ENCODE measurements at places on chromosomes 6 and 20.

DNA sequence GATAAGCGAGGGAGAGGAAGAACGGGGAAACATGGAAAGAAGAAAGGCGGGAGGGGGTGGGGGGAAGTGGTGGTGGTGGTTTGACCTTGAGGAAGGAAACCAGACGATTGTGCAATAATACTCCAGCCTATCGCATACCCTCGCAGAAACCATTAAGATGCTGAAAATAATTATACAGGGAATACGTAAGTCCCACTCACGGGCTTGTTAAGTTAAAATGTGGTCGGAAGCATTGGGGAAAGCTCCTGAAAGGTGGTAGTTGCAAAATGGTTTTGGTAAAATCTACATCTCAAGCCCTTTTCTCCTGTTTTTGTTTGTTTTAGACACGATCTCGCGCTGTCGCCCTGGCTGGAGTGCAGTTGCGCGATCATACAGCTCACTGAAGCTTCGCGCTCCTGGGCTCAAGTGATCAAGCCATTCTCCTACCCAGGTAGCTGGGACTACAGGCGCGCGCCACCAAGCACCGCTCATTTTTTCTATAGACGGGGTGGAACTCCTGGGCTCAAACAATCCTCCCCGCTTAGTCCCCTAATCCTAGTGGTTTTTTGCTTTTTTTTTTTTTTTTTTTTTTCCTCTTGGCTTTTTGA is 128.9 kb upstream of the ZNF184 start:
- DNase-seq, result no peak

DNA sequence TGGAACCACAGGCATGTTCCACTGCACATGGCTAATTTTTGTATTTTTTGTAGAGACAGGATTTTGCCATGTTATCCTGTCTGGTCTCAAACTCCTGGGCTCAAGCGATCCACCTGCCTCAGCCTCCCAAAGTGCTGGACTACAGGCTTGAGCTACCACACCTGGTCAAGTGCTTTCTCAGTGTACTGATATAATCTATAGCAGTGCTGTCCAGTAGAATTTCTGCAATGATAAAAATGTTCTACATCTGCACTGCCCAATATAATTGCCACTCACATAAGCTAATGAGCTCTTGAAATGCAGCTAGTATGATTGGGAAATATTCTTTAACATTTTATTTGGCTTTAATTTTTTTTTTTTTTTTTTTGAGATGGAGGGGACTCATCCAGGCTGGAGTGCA is 64.2 kb downstream of the C6orf52 start:
- no peak for DNase-seq

GRCh38 chr6:139883776-139884175 is 509.3 kb upstream of the CITED2 start:
- no peak for DNase-seq

- DNase-seq, result no peak
Observed at GRCh38 chr6:125714441-125715090, 34.9 kb upstream of the HEY2 start.

DNA sequence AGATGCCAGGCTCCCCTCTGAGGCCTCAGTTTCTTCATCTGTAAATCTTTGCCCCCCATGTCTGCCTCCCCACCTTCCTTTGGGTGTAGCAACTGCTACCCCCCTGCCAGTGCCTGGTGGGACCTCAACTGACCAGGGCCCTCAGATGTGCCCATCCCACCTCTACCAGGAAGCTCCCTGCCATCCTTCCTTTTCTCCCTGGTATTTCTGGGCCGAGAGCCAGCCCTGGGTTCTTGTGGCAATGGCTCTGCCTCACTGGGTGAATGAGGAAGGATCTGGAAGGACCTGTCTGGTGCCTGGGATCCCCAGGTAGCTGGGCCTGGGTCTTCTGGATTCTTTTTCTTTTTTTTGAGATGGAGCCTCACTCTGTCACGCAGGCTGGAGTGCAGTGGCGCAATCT is 141.1 kb upstream of the RNF24 start:
- no peak for DNase-seq

DNA sequence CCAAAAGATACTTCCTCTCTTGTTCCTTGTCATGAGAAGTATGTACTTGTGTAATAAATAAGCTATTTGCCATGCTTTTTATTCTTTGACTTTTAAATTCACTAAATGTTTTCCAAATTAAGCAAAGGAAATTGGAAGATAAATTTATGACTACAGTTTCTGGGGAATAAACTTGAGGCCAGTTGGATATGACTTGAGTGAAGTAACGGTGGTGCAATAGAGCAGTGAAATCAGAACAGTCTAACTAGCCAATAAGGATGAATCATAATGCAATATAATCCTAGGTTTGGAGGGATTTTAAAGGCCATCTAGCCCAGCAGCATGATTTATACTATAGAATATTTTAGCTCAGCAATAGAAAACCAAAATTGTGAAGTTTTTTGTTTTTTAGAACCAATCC is 183.8 kb upstream of the TCF21 start:
- DNase-seq, result no peak

- no peak for DNase-seq
Observed at GRCh38 chr20:18754030-18754652, 59.4 kb upstream of the SCP2D1 start.

- no peak for DNase-seq
Observed at GRCh38 chr6:57254055-57254717, 32.1 kb upstream of the RAB23 start.

- no peak for DNase-seq
Observed at GRCh38 chr20:6213311-6213710, 90.5 kb upstream of the FERMT1 start.

- no peak for DNase-seq
Observed at GRCh38 chr6:46730921-46731461, 4.2 kb downstream of the PLA2G7 start.

- DNase-seq, result no peak
Observed at GRCh38 chr6:81413306-81413705, 339.2 kb downstream of the TENT5A start.

GRCh38 chr6:104795363-104795762 is 64.4 kb downstream of the HACE1 start:
- DNase-seq, result no peak

Data from stimulated activated CD4-positive, alpha-beta T cell treated with anti-CD3 and anti-CD28 coated beads, Interleukin-2, amount 100 ng/mL, for 48 hours (primary cell).